Ascending aorta (tissue), 2 donors: ENCODE measurements at places on chromosomes 1 and 21.

DNA sequence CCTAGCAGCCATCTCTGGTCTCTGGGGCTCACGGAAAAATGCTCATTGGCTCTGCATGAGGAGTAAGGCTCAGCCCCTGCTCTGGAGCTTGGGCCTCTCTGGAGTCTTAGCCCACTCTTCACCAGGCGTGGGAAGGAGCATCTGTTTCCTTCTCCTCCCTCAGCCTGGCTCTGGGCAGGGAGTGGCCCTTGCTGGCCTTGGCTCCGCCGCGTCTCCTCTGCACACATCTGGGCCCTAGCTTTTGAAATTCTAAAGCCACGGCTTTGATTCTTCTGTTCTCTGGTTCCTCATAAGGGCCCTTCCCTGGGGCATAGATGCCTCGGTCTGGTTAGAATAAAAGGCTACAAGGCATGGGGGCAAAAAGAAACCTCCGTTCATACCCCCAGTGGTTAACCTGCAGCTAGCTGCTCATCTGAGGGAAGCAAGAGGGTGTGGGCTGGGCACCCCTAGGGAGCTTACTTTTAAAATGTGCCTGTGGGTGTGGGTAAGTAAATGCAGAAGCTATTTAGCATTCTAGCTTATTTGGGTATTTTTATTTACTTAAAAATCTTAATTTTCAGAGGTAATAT, 145.6 kb downstream of the CAMTA1 start:
- no peak for DNase-seq

DNA sequence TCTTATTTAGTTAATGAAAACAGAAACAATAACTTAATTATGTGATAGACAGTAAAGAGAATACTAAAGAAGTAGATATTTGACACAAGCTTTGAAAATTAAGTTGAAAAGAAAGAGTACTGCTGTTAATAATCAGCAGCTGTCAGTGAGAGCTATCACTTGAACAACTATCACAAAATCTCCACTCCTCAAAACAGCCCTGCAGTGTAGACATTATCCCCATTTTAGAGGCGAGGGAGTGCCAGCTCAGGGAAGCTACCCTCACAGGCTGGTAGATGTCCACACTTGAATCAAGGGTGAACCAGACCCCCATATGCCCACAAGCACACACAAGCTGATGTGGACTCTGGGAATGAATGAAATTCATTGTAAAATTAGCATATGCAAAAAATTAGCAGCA, 248.8 kb downstream of the RHOU start:
- DNase-seq = no peak

DNA sequence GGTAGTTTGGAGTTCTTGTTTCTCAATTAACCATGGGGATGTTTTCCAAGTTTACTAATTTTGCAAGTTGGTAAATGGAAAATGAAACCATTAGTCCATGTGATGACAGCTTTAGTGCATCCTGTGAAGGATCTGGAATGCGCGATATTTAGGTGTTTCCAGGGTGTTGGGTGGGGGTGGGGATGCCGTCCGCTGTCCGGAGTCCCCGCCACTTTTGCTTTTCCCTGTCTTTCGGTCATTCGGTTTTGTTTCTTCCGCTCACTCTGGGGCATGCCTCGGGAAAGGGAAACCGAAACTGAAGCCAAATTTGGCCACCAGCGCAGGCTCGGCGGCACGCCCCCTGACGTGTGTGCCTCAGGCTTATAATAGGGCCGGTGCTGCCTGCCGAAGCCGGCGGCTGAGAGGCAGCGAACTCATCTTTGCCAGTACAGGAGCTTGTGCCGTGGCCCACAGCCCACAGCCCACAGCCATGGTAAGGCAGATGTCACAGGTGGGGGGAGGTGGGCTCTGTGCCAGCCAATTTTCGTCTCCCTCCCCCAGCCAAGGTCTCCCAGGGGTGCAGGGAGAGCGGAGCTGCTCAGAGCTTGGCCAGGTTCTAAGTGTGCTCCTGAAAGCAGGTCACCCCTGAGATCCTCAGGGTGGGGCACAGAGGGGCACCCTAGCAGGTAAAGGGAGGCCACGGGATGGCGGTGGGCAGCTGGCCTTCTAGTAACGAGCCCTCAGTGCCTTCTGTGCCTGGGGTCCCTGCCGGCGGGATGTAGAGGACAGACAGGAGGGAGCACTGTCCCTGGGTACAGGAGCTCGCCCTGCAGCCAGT, at the start of gene ISG15:
Gene ISG15, plus strand, starts transcription at position 393 of the 817 bp plus-strand sequence. Its CDS starts 77 bp downstream, at position 470.
- DNase-seq = peak; percentile 79

GRCh38 chr1:234928642-234929041, 200.0 kb downstream of the TOMM20 start:
- DNase-seq = peak; percentile 41

GRCh38 chr1:12519693-12520364, 98.2 kb downstream of the DHRS3 start:
- DNase-seq = no peak

DNA sequence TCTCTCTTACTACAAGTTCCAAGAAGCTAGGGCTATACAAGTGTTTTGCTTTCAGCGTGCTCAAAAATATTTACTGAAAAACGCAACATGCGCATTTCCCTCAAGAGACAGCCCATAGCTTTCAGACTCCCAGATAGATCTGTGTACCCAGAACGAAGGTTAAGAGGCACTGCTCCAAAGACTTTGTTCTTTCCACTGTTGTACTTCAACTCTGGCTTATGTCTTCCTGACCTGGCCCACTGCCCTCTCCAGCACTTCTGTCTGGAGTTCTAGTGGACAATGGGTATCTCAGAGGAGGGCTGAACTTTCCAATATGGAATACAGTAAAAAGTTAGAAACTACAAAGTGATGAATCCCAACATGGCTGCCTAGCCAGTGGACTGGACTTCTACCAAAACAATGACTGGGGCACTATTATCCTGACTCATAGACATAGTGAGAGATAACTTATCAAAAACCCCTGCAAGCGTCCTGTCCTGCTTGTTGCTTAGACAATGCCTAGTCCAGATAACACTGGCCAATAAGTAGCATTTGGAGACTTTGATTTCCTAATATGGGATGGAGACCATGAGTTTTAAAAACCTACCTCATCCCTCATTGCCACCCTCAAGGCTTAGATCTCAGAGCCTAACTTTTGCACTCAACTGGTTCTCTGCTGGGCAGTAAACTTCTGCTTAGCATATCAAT, 8.8 kb upstream of the ADAR start:
- no peak for DNase-seq

- DNase-seq = no peak
Measured at GRCh38 chr21:43299441-43300277, 127.3 kb downstream of the SIK1 start.

GRCh38 chr1:179021873-179022272, 3.8 kb upstream of the FAM20B start:
- no peak for DNase-seq

- DNase-seq = no peak
Measured at GRCh38 chr1:21647431-21648351, 21.5 kb downstream of the RAP1GAP start.

- peak; percentile 71 for DNase-seq
Measured at GRCh38 chr1:206575165-206575893, 36.9 kb downstream of the EIF2D start.

DNA sequence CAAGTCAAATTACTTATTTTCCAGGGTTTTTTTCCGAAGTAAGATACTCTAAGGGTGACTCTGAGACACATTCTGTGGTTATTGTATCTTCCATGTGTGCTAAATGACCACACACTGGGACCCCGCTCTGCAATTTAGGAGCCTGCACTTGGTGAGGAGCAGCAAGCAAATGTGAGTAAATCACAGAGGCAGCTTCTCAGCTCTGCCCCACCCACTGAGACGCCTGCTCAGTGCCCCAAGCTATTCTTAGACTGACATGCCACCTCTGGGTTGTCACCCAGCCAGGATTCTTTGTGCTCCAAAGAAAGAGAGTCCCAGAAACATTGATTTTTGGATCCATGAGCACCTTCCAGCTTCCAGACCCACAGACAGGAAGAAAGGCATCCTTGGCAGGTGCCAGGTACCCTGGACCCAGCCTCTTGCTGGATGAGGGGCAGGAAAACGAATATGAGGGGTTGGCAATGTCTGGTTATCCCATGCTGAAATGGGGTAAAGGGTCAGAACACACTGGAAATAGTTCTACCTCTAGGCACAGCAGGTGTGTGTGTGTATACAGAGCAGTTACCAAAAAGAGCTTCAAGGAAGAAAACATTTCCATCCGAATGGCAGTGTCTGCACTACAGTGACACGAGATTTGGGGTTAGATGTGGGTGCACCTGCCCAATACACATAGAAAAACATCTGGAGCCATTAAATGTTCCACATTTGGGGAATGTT, 41.2 kb downstream of the TNR start:
- DNase-seq = peak; percentile 51

DNA sequence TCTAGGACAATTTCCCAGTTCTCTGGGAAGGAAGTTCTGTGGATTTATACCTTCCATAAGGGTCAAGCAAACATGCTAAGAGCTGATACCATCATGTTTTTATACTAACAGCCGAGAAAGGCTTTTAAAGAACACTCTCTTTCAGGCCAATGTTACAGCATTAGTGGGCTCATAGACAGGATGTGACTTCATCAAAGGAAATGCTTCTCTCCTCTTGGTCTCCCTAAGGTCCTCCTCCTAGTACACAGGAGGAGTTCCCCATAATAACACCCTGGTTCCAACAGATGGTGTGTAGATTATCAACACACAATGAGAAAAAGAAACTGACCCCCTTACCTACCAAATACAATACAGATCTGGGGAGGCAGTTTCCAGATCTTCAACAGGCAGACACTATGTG, 26.7 kb upstream of the GLIS1 start:
- no peak for DNase-seq

DNA sequence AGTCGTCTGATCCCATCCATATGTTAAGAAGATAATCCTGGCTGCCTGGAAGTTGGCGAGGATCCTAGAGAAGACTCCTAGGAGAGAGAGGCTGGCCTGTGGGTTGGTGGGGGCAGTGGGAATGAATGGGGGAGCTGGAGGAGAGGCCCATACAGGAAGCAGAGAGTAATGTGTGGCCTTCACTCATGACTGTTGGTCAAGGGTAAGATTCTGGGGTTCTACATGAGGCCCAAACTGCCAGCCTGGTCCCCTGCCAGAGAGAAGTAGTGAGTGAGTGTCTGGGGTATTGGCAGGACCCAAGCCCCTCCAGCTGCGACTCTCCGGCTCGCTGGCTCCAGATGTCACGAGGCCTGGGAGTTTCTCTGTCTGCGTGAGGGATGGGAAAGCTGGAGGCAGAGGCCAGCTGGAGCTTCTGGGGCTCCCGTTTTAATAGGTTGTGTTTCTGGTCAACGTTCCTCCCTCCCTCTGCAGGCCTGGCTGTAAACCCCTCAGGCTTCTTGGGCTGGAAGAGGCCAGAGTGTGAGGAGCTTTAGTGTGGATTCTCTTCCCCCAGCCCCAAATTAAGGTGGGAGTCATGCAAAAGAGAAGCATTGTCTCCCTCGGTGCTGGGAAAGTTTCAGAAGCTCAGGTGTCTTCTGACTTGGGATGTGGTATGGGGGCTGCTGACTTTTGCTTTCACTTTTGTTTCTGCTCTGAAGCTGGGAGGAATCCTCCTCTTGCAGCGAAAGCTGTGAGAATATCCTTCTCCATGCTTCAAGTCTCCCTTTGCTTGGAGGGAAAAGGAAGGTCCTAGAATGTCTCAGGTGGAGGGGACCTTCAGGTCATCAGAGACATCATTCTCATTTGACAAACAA, 2.6 kb downstream of the TMEM51 start:
- no peak for DNase-seq

- DNase-seq = no peak
Measured at GRCh38 chr1:26574018-26574417, 44.5 kb downstream of the RPS6KA1 start.

GRCh38 chr1:908661-909060, 15.1 kb upstream of the SAMD11 start:
- DNase-seq = no peak

GRCh38 chr1:2202843-2203601, 8.4 kb upstream of the FAAP20 start:
- no peak for DNase-seq

GRCh38 chr1:50109647-50110075, 941 bp downstream of the ELAVL4 start:
- no peak for DNase-seq

DNA sequence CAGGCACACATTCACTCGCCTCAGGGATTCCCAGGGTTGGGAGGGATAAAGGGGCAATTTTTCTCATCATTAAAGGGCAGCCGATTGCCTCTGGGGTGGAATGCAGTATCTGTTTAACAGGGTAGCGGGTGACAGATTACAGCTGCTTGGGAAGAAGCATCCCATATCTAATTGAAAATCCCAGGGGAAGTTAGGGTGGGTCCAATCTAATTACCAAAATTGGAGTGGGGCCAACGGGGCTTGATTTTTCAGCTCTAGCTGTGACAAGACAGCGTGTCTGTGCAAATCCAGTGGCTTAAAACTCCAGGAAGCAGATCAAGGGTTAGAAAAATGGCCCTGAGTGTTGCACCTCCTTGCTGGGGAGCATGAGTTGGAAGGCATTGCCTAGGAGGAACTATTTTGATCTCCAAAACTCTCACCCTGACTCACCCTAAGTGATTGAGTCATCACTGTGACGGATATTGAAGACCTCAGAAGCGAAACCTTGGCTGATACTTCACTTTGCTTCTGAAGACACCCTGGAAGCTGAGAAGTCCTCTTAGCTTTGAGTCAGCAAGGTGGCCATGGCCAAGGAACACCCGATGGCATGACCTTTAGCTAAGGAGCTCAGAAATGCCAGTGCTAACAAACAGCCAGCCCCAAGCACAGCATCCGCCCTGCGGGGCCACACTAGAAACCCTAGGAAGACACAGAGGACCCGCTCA, 46.0 kb downstream of the GRHL3 start:
- DNase-seq = no peak

GRCh38 chr1:193121616-193122593, at the start of gene CDC73:
Gene CDC73, plus strand, starts transcription at chr1:193122031. Its CDS starts 170 bp downstream, at chr1:193122201.
- DNase-seq = peak; percentile 91

- DNase-seq = no peak
Measured at GRCh38 chr21:29490016-29490415, 191.3 kb downstream of the BACH1 start.

- DNase-seq = no peak
Measured at GRCh38 chr21:36693489-36694030, 5.4 kb upstream of the SIM2 start.

DNA sequence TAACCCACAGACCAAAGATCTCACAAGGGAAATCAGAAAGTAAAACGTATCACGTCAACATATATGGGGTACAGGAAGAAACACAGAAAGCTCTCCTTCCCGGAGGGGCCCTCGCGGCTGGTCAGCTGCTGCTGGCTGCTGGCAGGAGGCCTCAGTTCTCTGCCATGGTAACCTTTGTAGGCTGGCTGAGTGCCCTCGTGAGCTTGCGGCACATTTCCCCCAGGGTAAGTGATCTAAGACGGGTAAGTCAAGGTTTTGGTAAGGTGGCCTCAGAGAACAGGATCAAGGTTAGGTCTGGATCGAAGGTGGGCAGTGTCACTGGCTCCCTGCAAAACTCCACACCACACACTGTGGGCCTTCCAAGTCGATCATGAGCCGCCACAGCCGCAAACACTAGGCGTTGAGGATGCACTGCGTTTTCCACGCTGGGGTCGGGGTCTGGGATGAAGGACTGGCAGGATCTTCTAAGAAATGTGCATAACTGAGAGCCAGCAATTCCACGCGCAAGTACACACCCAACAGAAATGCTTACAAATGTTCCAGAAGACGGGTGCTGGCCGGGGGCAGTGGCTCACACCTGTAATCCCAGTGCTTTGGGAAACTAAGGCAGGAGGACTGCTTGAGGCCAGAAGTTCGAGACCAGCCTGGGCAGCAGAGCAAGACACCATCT, 33.9 kb downstream of the WDR4 start:
- no peak for DNase-seq

GRCh38 chr1:18932879-18933278, 23.6 kb downstream of the IFFO2 start:
- DNase-seq = no peak

- peak; percentile 60 for DNase-seq
Measured at GRCh38 chr1:230212405-230212936, 145.4 kb downstream of the GALNT2 start.
